ENCODE measurements at places on chromosomes 7 and 10.

DNA sequence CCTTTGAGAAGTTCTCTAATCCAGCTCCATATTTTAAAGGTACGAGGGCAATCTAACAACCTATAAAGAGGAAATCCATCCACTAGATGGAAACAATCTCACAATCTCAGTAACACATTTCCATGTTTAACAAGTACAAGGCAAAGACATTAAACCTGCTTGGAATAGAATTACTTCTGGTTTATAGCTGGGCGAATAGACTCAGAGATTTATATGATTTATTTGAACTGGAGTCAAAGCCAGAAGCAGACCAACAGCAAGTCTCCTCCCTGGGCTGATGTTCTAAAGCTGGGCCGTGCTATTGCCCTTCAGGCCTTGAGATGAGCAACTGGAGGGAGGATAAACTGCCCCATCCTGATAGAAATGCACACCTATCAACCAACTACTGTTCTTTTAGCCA lies 25.3 kb downstream of the SLC26A3 start:
- no peak for DNase-seq

GRCh38 chr7:30074422-30075030 lies 46.3 kb downstream of the PLEKHA8 start:
- DNase-seq = no peak

DNA sequence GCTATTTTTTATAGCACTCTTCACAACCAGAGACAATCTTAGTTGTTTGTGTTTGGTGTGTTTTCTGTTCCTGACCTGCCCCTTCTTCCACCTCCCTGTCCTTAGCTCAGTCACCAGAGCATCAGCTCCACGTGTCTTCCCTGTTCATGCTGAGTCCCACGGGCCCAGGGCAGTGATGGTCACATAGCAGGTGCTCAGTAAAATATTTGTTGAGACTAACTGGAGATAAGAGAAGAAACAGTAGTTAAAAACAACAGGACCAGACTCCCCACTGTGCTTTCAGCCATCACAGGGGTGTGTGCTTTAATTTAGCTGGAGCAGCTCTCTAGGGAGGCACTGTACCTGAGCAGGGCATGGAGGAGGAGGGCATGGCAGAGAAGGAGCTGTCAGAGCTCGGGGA lies 307.3 kb upstream of the ZNF32 start:
- DNase-seq = no peak

DNA sequence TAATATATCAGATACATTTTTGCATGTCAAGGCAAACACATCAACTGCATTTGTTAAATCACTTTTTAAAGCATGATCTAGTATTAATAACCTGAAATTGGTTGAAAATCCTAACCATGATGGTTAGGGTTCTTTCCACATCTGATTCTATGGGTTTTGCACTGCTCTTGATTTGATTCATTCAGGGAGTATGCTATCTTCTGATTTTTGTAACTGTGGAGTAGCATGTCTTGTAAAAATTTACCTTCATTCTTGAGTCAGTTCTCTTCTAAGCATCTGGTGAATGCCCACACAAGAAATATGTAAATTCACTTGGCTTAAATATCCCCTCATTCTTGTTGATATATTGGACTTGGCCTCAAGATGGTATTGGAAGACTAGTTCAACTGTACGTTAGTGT lies 178.7 kb downstream of the KLF6 start:
- DNase-seq = no peak

DNA sequence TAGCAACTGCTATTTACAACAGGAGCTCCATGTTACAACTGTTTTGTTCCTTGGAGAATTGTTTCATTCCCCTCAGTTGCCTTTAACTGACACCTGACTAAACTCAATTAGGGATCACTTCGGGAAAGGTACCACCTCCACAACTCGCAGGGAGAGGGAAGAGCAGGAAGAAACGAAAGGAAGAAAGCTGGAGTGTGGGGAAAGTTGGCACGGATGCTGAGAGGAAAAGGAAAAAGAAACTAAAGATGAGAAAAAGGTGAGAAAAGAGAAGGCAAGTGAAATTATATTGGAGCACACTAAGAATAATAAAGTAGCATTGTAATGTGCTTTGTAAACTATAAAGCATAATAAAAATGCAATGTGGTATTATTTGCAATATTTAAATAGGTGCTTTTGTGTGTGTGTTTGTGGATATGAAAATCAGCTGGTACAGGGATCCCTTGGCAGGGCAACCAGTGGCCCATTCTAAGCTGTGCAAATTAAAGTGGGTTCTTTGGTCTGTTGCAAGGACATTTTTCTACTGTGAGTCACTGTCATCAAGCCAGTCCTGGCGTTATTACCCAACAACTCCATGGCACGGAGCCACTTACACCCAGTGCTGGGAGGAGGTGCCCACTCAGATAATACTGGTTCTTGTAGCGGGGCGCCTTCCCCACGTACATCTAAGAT lies 45.9 kb downstream of the HIPK2 start:
- no peak for DNase-seq

DNA sequence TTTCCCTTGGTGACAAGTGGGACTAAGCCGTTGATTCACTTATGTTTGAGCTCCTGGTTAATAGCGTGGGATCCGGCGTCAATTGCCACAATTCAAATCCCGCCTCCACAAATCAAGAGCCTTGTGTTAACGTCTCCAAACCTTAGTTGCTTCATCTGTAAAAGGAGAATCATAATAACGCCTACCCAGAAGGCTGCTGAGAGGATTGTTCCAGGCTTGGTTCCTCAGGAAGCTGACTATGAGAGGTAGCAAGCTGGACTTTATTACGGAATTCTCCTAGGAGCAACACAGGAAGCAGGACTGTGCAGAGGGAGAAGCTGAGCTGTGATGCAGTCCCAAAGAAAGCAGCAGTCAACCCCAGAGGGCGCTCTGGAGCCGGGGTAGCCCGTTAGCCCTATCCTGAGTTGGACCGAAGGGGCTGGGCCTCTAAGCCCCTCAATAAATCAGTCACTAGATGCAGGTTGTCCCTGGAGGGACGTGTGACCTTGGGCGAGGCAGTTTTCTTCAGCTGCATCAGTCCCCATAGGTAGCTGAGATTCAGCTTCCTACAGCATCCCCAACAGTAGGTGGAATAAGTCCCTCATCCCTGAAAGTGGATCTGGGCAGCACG lies 6.9 kb upstream of the BAG3 start:
- no peak for DNase-seq

- DNase-seq = no peak
Observed at GRCh38 chr7:28470344-28470743, 58.0 kb downstream of the CREB5 start.

- no peak for DNase-seq
Observed at GRCh38 chr7:150800581-150801241, at the start of gene TMEM176A. TSS of gene TMEM176A (plus strand) at chr7:150800769. CDS start at chr7:150801551, 782 bp downstream.

DNA sequence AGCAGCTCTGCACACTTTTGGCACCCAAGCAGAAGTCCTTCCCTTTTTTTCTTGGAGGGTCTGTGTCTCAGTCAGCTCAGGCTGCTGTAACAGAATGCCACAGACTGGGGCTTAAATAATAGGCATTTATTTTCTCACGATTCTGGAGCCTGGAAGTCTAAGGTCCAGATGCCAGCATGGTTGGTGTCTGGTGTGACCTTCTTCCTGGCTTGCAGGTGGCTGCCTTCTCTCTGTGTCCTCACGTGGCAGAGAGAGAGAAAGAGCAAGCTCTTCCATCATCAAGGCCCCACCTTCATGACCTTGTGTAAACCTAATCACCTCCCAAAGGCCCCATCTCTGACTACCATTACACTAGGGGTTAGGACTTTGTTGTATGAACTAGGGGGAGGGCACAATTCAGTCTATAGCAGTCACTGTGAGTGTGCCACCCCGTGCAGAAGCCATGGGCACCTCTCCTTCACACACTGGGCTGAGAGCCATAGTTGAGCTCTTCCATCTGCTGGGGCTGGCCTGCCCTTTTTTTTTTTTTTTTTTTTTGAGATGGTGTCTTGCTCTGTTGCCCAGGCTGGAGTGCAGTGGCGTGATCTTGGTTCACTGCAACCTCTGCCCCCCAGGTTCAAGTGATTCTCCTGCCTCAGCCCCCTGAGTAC lies 80.3 kb downstream of the OAT start:
- no peak for DNase-seq

DNA sequence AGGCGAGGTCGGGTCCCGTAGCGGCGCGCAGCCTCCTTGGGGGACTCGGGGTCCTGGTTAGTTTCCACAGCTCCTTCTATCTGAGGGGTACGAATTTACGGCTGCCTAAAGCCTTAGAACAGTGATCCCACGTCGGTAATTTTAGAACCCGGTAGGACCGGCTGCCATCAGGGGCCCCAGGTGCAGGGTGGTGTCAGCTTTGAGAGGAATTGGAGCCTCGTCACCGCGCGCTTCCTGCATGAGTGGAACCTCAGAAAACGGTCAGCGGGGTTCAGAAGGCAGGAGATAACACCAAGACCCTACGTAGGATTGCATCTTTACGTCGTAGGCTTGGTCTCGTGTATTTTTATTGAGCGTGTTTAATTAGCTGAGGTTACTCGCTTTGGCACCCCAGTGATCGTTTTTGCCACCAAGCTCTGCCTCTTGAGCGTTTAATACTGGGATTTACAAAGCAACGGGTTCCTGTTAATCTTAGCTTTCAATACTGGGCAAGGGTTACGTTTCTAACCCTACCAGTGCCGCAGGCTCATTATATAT lies 443 bp downstream of the RNF32 start:
- DNase-seq = no peak
